ENCODE measurements at places on chromosomes 2 and 18.

- peak; percentile 57 for DNase-seq
These were observed 85.5 kb upstream of the PGAP1 start for GRCh38 chr2:197011801-197012641.

- DNase-seq = no peak
These were observed 2.8 kb downstream of the CYTIP start for GRCh38 chr2:157441072-157441454.

- no peak for DNase-seq
These were observed 198.1 kb downstream of the SATB2 start for GRCh38 chr2:199259671-199260070.

DNA sequence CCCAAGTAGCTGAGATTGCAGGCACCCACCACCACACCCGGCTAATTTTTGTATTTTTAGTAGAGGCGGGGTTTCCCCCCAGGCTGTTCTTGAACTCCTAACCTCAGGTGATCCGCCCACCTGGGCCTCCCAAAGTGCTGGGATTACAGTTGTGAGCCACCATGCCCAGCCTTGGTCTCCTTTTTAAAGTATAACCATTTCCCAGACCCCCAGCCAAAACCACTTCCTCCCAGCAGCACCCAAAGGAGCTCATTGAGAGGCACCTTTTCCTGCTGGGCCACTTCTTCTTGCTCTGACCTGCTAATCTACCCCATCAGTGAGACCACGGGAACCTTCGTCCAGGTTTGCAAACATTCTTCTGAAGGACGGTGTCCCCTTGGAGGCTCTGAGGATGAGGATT is 69.9 kb downstream of the INPP5D start:
- no peak for DNase-seq

- DNase-seq = no peak
These were observed 591.9 kb downstream of the SLC4A3 start for GRCh38 chr2:220219371-220219770.

Data from H7 (cell line).